Hematopoietic multipotent progenitor cell treated with erythropoietin and hydrocortisone succinate and interleukin-3 and kit ligand, for 15 days (in vitro differentiated cells): ENCODE measurements at places on chromosomes 2 and 18.

GRCh38 chr2:110714452-110715224 lies 17.7 kb upstream of the ACOXL start:
- no peak for DNase-seq

GRCh38 chr2:190662754-190663153 lies 13.9 kb downstream of the NAB1 start:
- no peak for DNase-seq

- no peak for DNase-seq
Observed at GRCh38 chr2:163493359-163494298, 242.2 kb downstream of the FIGN start.

DNA sequence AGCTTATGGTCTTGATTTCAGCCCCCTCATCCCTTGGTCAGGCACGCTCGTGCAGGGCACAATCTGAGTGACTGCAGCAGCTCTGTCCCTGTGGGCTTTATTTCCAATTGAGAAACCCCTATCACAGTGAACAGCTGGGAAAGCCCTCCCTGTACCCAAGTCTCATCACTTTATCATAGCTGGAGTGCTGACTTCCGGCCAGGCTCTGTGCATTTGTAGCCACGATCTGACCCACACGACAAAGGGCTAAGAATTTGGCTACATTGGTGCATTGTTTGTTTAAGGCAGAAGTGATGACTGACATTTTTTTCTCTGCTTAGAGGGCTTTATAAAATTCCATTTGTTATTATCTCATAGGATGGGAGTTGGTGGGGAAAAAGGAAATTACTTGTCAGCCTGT lies 184.4 kb downstream of the KCNS3 start:
- DNase-seq, result no peak

- DNase-seq, result no peak
Observed at GRCh38 chr2:70091816-70092215, 4.5 kb downstream of the PCBP1 start.

GRCh38 chr18:58662118-58662517 lies 9.1 kb upstream of the MALT1 start:
- DNase-seq, result no peak

DNA sequence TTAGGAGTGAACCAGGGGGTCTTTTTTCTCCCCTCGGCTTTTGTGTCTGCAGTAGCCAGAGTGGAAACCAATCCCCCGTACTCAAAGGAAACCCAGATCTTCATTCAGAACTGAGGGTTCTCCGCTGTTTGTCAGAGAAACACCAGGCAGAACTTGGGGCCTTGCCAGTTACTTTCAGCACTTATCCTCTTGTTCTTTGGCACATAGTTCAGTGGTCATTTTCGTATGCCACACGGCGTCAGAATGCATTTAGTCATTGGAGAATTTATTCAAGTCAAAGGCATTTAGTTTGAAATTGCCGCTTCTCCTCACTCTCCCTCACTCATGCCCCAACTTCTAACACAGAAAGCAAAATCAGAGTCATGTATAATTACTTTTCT lies 102.9 kb downstream of the CABLES1 start:
- no peak for DNase-seq

- DNase-seq, result no peak
Observed at GRCh38 chr2:119694845-119695521, 16.0 kb downstream of the TMEM177 start.

GRCh38 chr2:11006191-11006590 lies 94.5 kb downstream of the KCNF1 start:
- no peak for DNase-seq

DNA sequence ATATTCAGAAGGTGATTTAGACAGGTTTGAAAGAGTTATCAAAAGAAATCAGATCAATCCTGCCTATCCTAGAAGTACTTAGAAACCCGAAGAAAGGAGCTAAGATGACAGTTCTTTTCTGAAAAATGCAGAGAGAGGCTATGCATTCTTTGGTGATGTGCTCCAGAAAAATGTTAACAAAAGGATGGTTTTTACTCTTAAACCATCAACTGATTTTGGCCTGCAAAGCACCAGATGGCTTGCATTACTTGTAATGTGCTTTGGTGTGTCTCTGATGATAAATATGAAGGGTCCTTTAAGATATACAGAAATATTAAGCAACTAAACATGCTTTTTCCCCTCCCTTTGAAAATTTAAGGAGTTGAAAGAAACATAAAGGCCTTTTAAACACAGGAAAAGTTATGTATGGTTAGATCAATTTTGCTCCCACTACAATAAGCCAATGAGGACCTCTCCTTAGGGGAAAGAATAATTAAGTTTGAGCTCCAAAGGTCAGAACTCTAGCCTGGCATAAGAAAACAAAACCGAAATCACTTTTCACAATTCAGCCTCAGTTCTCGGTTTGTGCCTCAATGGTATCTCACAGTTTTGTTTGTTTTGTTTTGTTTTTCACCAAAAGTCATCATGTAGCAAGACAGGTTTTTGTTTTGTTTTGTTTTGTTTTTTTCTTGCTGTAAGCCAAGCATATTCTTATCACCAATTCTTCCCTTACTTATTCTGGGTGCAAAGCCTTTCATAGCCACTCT lies 302.4 kb upstream of the NT5C1B start:
- no peak for DNase-seq

GRCh38 chr2:126715576-126716406 lies 59.8 kb downstream of the GYPC start:
- DNase-seq, result no peak

GRCh38 chr2:190696792-190697398 lies 48.0 kb downstream of the NAB1 start:
- no peak for DNase-seq

- DNase-seq, result no peak
Observed at GRCh38 chr18:37874721-37875120, 309.1 kb upstream of the CELF4 start.

DNA sequence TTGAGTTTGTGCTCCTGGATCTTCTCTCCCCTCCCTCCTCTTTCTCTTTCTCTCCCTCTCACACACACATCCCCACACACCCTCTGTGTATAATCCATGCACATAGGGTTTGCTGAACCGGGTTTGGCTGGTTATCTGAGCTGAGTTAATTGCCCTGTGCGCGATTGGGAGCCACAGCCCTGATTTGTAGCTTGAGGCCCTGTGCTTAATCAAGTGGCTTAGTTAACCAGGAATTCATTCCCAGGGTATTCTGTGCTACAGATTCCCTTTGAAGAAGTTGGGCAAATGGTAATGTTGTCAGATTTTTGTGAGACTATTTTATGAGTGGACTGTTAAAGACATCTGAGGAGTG lies 6.2 kb downstream of the PARD3B start:
- DNase-seq, result no peak

GRCh38 chr2:203340791-203341487 lies 12.7 kb downstream of the ABI2 start:
- DNase-seq, result no peak

GRCh38 chr2:99771681-99772333 lies 282.0 kb upstream of the REV1 start:
- DNase-seq, result no peak

- DNase-seq, result no peak
Observed at GRCh38 chr2:237190966-237191713, 105.5 kb downstream of the COPS8 start.

DNA sequence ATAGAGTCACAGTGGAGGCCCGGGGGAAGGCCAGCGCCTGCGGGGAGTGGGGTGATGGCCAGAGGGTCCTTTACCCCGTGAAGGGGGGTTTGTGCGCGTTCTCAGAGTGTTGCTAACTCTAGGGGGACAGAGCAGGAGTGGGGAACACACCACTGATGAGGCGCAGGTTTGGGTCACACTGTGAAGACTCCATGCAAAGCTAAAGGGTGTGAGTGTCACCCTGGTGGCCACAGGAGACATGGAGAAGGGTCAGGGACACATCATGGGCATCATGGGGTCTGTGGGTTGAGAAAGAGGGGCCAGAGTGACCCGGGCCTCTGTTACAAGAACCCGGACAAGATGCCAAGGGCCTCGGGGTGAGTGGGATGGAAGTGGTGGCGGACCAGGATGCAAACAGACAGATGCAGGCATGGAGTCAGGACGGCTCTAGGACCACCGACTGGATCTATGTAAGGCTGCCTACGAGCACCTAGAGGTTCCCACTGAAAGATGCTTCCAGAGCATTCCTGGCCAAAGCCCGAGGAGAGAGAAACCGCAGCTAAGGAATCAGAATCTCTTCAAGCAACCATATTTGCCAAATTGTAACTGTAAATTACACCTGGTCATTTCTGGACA lies 84.3 kb downstream of the PXDN start:
- DNase-seq, result no peak

GRCh38 chr2:235043762-235044500 lies 92.1 kb downstream of the SH3BP4 start:
- no peak for DNase-seq

DNA sequence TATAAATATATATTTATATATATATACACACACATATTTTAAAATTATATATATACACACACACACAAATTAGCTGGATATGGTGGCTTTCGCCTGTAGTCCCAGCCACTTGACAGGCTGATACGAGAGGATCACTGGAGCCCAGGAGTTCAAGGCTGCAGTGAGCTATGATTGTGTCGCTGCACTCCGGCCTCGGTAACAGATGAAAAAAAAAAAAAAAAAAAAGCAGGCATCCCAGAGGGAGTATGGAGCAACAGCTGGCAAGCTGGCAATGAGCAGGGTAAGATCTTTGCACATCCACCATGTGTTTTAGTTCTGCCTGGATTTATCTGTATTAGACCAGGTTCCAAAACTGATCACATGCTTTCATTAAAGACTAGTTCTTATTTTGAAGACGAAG lies 170.1 kb downstream of the MAP2 start:
- no peak for DNase-seq

DNA sequence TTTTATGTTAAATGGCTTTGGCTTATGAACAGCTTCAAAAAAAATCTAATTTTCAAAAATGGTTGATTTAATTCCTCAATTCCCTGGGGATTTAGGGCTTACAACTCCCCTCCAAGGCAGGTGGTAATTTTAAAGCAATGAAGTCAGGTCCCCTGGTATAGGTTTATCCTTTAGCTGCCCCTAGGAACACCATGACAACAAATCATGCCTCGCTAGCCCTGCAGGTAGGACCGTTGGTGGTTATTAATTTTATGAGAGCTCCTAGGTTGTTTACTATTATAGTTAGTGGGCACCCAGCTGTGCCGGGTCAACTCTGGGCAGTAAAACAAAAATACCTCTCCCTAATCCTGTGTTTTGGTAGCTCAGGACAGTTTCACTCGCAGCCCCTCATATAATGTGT lies 26.2 kb upstream of the MBOAT2 start:
- DNase-seq, result no peak

DNA sequence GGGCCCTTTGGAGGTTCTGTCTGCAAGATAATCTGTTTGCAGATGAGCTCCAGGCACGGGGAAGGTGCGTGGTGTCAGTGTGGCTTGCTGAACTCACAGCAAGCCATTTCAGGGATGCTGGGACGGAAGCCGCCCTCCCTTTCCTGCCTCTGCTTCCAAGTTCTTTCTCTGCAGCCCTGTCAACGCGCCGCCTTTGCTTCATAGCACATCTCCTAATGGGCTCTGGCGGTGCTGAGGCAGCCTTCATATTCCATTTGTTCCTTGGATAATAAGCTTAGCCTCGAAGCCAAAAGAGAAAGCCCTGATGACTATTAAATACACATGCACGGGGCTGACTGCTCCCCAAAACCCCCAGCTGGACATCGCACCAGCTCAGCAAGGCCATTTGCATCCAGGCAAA lies 81.7 kb upstream of the TAF1B start:
- no peak for DNase-seq

DNA sequence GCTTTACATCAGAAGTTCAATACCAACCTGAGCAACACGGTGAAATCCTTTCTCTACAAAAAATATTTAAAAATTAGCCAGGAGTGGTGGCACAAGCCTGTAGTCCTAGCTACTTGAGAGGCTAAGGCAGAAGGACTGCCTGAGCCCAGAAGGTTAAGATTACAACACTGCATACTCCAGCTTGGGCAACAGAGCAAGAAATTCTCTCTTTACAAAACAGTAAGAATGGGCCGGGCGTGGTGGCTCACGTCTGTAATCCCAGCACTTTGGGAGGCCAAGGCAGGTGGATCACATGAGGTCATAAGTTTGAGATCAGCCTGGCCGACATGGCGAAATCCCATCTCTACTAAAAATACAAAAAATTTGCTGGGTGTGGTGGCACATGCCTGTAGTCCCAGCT lies 113.2 kb downstream of the USP34 start:
- no peak for DNase-seq

DNA sequence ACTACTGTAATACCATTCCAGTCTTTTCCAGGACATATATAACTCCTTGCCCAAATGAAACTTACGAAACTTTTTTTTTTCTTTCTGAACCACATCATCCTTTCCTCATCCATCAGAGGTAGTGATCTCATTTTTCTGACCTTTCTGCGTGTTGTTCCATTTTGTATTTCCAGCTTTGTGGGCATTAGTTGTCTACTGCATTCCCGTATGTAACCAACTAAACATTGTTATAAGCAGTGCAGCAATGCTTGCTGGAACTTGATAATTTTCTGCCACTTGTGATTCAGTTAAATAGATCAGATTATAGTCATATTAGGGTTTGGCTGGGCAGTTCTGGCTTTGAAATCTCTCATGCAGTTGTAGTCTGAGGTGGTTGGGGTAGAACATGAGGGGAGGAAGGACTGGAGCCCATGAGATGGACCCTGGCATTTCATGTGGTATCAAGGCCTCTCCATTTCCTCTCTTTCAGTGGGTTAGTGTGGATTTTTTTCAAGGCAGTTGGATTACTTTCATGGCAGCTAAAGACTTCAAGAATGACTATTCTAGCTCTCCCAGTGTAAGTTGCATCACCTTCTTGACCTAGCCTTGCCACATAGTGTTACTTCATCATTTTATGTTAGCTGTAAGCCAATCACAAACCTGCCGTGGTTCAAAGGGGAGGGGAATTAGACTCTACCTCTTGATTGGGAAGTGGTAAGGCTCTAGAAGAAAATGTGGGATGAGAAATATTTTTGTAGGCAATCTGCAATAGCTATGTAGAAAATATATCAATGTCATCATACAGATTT lies 80.5 kb downstream of the EHBP1 start:
- DNase-seq, result no peak

DNA sequence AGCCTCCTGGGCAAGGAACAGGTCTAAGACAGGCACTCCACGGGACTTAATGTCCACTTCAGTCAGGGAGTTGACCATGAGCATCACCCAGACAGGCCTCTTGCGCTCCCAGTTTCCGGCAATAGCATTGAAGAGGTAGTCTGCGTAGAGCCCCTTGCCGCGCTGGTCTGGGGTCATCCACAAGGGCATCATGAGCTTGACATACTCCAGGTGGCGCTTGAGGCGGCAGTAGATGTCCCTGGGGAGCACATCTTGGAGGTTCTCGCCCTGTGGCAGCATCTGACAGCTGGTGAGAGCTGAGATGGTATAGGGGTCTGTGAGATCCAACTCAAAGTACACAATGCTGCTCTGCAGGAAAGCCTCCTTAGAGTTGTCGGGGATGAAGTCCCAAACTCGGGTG lies 10.6 kb downstream of the TRABD2A start:
- no peak for DNase-seq

GRCh38 chr2:185063761-185064160 lies 465.4 kb downstream of the ZNF804A start:
- no peak for DNase-seq

DNA sequence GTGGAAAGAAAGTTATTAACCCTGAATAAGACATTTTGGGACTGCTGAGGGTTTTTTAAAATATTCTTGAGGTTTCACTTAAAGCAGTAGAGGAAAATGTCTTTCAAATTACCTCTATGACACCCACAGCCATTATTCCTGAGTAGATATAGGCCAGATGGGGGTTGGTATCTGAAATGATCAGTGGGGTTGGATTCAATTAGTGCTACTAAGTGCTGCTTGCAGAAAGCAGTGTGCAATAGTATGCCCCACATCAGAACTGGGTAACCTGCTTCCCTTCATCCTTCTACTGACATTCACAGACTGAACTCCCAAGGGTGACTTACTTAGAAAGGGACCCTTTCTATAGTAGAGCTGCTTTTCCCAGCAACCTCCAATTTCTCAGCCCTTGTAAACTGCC lies 7.3 kb upstream of the ETAA1 start:
- DNase-seq, result no peak
